ENCODE measurements at places on chromosomes 12 and 14.

- peak; percentile 76 for DNase-seq
Observed at GRCh38 chr14:104876251-104876699, 11.2 kb downstream of the CEP170B start.

GRCh38 chr14:35193161-35193560, 70.8 kb downstream of the PRORP start:
- no peak for DNase-seq

GRCh38 chr12:39368096-39368495, 74.8 kb downstream of the KIF21A start:
- DNase-seq, result no peak

DNA sequence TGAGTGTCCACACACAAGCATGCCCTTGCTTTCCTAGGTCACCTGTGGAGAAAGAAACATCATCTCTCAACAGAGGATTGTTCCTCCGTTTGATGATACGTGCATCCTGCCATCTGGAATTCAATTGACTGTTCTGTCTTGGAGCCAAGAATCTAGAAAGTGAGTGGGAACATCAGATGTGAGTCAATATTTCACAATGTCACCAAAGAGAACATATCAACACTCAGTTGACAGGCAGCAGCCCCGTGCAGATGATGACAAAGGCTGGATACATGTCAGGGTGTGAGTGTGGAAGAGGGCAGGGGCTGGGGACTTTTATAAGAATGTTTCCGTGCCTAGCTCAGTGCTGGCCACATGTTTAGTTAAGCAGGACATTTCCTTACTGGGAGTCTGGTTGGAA, 76.1 kb downstream of the TBC1D30 start:
- peak; percentile 39 for DNase-seq

GRCh38 chr12:93989949-93990348, 158.4 kb upstream of the PLXNC1 start:
- no peak for DNase-seq

GRCh38 chr12:16076557-16076956, 165.4 kb downstream of the DERA start:
- peak; percentile 29 for DNase-seq

DNA sequence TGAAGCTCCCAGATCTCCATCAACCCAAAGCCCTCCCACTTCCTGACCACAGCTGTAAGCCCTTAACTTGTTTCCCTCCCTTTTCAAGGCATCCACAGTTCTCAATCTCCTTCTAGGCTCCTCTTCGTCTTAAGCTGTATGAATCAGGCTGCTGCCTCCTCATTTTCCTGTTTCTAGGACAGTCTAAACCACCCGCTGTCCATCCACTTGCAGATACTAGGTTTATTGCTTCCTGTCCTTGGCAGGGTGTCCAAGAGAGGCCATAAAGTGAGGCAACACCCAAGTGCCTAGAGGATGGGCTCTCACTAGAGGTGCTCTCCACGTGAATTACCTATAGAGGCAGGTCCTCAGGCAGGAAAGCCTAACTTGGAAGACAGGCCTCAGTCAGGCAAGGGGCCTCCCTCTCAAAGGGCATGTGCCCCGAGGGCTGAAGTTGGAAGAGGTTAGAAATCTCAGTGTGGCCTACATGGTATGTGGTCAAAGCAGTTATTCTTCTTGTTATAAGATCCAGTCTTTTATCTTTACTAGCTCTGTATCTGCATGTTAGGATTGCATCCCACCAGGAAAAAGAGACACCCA, 8.8 kb upstream of the TMEM106C start:
- DNase-seq, result no peak

GRCh38 chr14:43647302-43647701, 859.8 kb downstream of the FSCB start:
- DNase-seq, result no peak

- peak; percentile 86 for DNase-seq
Observed at GRCh38 chr14:98957211-98958047, 314.6 kb downstream of the BCL11B start.

DNA sequence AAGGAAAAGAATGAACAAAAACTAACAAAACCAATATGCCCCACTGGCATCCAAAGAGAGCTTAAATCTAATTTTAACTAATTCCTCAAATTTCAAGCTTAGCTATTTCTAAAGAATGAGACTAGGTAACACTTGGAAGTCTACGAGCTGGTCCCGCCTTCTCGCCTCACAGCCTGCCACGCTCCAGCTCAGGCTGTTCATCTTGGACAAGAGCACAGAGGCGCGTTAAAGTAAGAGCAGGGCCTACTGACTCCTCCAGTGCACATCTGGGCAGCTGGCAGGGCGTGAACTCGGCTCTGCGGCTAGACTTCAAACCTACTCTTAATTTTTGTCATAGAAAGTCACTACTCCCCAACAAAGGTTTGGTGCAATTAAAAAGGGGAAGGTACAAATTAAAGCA, 64.6 kb downstream of the DICER1 start:
- DNase-seq, result no peak

DNA sequence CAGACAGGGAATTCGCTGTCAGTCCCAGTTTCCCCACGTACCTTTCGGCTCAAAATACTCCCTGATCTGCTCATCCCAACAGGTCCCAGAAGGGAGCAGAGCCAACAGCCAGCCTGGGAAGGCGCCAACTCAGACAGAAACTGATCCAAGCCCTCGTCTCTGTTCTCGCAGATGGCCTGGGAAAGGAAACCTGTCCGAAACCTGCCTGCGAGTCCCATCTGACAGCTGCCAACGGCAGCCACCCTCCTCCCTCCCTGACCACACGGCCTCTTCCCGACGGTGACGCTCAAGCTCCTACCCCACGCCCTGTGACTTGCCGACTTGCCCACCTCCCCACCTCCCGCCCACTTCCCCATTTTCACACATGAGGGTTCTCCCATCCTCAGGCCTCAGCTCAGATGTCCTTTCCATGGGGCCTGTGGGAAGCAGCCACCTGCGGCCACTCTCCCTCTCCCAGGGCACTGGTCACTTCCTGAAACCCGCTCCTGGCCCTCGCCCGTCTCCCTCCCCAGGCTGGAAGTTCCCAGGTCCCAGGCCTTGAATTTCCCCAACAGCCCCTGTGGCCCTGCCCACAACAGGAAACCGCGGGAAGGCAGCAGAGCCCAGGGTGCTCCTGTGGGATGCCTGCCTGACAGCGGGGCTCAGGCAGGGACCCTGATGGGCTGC, 60.9 kb upstream of the FBRSL1 start:
- no peak for DNase-seq

- no peak for DNase-seq
Observed at GRCh38 chr14:46404865-46405811, 246.4 kb downstream of the RPL10L start.

GRCh38 chr12:10031321-10031720, 839 bp downstream of the CLEC9A start:
- DNase-seq, result peak; percentile 19

DNA sequence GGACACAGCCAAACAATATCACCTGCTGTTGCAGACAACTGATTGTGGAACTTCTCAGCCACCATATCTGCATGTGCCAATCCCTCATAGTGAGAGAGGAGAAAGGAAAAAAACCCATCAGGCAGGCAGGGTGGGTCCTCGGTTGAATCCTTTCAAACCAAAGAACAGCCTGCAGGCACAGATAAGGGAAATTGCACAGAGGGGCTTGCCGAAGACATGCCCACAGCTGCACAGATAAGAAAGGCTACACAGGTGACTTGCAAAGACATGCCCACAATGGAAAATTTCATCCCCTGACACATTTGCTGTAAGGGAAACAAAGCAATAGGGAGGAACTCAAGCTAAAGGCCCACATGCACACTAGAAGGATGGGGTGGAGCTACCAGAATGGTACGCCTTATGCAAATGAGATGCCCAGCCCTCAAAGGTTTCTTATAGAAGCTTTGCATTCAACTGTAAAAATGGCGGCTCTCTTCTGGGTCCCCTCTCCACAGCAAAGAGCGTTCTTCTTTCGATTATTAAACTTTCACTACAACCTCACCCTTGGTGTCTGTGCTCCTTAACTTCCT, 170.0 kb upstream of the TMPO start:
- no peak for DNase-seq

DNA sequence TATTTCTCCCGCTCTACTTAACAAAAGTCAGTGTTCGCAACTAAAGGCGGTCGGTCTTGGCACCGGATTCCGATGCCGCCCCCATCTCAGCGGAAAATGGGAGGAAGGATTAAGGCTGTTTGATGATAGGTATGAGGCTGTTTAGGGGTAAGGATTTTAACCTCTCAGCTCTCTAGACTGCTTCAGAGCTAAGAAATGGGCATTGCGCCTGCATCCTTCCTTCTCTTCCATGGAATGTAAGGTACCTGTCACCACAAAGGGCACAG, 1.4 kb downstream of the COCH start:
- DNase-seq, result no peak

DNA sequence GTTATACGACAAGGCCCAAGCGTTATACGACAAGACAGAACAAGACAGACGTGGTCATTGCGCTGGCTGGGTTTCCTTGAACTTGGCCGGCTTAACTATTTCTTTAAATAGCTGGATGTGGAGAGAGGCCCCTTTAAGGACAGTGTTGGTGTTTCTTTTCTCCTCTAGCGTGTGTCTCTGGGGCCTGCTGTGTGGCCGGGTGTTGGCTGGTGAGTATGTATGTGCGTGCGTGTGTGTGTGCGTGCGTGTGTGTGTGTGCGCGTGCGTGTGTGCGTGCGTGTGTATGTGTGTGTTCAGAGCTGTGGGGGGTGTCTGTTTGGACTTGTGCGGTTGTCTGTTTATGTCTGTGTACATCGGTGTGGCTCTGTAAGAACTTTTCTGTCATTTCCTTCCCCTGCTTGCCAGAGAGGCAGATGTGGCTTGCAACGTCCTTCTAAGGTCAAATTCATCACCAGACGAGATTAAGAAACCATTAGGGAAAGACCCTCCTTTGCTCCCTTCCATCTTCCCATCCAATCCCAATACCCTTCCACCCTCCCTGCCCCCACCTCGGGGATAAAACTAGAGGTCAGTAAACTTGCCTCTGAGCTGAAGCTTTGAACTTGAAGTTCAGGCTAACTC, 78.6 kb upstream of the TBX3 start:
- peak; percentile 56 for DNase-seq

- peak; percentile 58 for DNase-seq
Observed at GRCh38 chr12:46983959-46984841, 95.2 kb upstream of the PCED1B start.

GRCh38 chr12:19190292-19191031, 60.9 kb downstream of the PLEKHA5 start:
- peak; percentile 44 for DNase-seq

DNA sequence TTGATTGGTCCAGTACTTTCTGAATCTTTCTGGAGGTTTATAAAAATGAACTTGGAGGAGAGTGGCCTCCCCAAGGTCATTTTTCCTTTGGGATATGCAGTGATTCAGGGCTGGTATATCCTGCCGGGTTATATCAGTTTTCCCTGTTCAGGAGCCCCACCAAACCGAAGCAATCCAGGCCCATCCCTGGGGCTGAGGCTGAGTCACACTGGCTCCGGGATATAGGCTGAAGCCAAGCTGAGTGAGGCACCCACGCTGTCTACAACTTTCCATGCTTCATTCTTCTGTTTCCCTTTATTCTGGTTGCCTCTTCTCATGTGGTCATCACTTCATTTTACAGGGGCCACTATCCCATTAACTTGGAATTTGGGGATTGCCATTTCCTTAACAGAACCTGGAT, 3.4 kb downstream of the SSPN start:
- peak; percentile 65 for DNase-seq

DNA sequence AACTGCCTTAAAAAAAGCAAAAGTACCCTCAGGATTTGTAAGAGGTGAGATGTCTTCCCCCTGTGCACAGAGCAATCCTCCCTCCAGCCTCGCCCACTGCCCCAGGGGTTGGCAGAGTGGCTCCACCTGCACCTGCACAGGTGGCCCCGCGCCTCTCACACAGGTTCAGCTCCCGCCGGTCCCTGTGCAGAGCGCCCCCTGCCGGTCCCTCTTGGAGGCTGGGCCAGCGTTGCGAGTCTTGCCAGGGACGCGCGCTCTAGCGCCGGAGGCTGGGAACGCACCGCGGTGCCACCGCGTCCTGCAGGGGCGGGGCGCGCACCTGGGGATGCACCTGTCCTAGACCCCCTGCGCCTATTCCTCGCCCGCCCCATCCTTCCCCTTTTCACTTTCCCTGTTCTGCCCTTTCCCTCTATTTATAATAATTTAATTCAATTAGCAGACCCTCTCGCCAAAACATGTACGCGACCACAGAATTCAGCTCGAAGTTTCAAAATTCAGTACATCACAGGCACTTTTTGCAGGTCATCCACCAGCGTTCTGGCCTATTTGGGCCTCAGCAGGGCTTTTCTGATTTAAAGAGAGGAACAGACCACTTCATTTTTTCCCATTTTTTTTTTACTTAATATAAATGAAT, 618.6 kb downstream of the AACS start:
- no peak for DNase-seq

- DNase-seq, result no peak
Observed at GRCh38 chr14:97571866-97572555, 774.8 kb downstream of the VRK1 start.

- no peak for DNase-seq
Observed at GRCh38 chr14:92555465-92556111, 42.0 kb downstream of the RIN3 start.

GRCh38 chr12:86513226-86513625, 257.0 kb upstream of the MGAT4C start:
- DNase-seq, result no peak

GRCh38 chr14:99077076-99077843, 194.7 kb downstream of the BCL11B start:
- no peak for DNase-seq

GRCh38 chr14:71583194-71583593, 349.0 kb upstream of the RGS6 start:
- DNase-seq, result no peak

DNA sequence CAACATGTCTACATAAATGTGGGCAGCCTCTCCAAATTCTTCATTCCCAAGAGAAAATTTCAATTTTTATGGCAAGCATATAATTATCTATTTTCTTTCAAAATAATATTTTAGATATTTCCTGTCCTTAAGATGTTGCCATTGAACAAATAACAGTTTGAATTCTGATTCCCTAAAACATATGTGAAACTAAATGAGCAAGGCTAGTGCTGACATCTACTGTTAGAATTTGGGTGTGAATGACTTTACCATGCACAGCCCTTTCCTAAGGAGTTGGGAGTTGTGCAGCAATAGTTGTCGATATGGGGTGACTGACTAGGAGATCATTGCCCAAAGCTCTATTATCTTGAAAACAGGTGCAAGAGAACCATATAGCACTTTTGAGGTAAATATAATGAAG, 108.2 kb upstream of the SLC38A4 start:
- DNase-seq, result peak; percentile 58

GRCh38 chr14:55514819-55515490, 65.1 kb upstream of the KTN1 start:
- peak; percentile 49 for DNase-seq

DNA sequence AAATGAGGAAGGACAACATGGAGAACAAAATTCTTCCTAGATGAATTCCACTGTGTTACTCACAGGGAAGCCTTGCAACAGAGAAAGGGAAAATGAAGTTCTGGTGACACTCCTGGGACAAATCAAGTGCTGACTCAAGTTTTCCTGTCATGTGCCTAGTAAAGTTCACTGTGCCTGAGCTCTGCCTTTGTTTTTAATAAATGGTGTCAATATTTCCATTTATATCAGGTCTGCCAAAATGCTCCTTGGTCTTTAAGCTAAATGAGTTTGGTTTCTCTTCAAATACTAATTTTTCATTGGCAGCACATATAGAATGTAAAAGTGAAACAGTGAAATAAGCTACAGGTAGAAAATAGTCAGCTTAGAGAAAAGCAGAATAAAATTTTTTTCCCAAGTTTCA, 33.0 kb downstream of the HIGD1C start:
- peak; percentile 71 for DNase-seq

Data from AG20443 (cell line).